Caco-2 (cell line): ENCODE measurements at places on chromosomes 4 and X. TPM values are rescaled to one million over a fixed set of nuclear protein-coding genes. Genes with fewer than 3 reads are reported as not detected.

The FDCSP gene
- total RNA-seq, result not detected in 2 replicates

GRCh38 chr4:162403419-162403818 is 239.6 kb upstream of the FSTL5 start:
- DNase-seq, result no peak
- no peak overlapping the region for H3K27ac ChIP-seq
- no peaks in the 10 kb centered on the region for H3K27me3 ChIP-seq
- H3K4me3 ChIP-seq, result no peak overlapping the region
- H3K4me1 ChIP-seq, result peaks cover 21% of the 10 kb centered on the region
- H3K36me3 ChIP-seq, result no peaks in the 10 kb centered on the region

DNA sequence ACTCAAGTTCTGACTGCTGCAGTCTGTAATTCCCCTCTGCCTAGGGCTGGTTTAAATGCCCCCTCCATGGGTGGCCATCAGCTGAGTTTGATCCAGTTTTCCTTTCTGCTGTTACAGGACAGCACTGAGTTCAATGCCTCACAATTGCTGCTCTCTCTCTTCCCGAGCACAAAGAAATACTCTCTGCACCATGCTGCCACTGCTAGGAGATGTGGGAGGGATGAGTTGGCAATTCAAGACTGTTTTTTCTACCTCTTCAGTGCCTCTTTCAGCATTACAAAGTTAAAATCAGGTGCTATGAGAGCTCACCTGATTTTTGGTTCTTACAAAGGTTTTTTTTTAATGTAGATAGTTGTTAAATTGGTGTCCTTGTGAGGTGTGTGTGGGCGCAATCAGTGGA is 24.3 kb downstream of the CYSLTR1 start:
- H3K27ac ChIP-seq, result no peak overlapping the region
- H3K27me3 ChIP-seq, result no peaks in the 10 kb centered on the region
- no peaks in the 10 kb centered on the region for H3K4me1 ChIP-seq
- no peak overlapping the region for H3K4me3 ChIP-seq

GRCh38 chr4:38385093-38386004 is 278.6 kb upstream of the KLF3 start:
- peak; percentile 81 for DNase-seq
- H3K4me3 ChIP-seq, result no peak overlapping the region
- H3K4me1 ChIP-seq, result peaks cover 17% of the 10 kb centered on the region
- peak overlapping the region; percentile 32 for H3K27ac ChIP-seq
- H3K36me3 ChIP-seq, result no peaks in the 10 kb centered on the region

- no peak overlapping the region for H3K27ac ChIP-seq
- no peaks in the 10 kb centered on the region for H3K36me3 ChIP-seq
- no peaks in the 10 kb centered on the region for H3K4me1 ChIP-seq
- no peak for DNase-seq
- H3K27me3 ChIP-seq, result no peaks in the 10 kb centered on the region
Observed at GRCh38 chr4:22736912-22737311, 44.2 kb downstream of the GBA3 start.

GRCh38 chr4:166941629-166942028 is 292.7 kb downstream of the SPOCK3 start:
- no peak for DNase-seq
- H3K36me3 ChIP-seq, result no peaks in the 10 kb centered on the region
- no peaks in the 10 kb centered on the region for H3K4me1 ChIP-seq
- H3K4me3 ChIP-seq, result no peak overlapping the region

DNA sequence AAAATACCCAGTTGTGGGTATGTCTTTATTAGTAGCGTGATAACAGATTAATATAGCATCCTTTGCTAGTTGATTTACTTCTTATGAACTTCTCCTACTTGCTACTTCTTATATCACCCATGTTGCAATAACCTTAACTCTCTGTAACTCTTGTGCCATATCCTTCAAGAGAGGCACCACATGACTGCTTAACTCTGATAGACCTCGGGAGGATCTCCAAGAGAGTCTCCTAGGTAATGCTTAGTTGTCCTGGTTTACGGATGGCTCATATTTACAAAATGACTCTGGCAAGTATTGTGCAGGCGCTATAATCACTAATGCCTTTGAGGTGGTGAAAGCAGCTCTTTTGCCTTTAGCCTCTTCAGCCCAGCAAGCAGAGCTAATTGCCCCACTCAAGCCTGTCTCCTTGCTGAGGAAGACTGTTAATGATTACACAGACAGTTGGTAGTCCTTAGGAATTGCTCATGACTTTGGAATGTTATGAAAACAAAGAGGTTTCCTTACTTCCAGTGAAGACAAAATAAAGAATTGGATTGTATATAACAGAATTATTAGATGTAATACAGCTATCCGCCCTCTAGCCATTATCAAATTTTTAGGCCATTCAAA is 1305.8 kb downstream of the PCDH7 start:
- no peak overlapping the region for H3K4me3 ChIP-seq
- peak overlapping the region; percentile 85 for H3K27ac ChIP-seq
- peaks cover 47% of the 10 kb centered on the region for H3K4me1 ChIP-seq
- H3K27me3 ChIP-seq, result no peaks in the 10 kb centered on the region

DNA sequence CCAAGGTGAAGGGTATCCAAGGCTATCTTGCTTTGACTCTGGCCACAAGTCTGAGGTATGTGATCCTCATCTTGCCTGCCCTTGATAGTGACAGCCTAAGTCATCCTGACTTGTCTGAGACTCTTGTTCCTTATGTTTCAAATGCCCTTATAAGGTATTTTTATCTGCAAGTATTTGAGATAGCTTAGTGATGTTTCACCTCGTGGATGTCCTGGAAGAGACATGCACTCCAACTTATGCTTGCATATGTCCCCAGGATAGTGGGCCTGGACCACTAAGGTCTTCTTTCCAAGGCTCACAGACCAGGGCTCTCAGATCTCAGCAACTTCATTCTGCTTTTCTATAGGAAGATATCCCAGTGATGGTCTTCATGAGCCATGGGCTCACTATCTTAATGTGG is 120.5 kb upstream of the WDR1 start:
- no peak for DNase-seq
- no peaks in the 10 kb centered on the region for H3K4me1 ChIP-seq
- no peaks in the 10 kb centered on the region for H3K27me3 ChIP-seq
- H3K27ac ChIP-seq, result no peak overlapping the region

- H3K27ac ChIP-seq, result no peak overlapping the region
- H3K27me3 ChIP-seq, result no peaks in the 10 kb centered on the region
- H3K4me1 ChIP-seq, result no peaks in the 10 kb centered on the region
- no peak overlapping the region for H3K4me3 ChIP-seq
Observed at GRCh38 chrX:13093529-13094140, 49.2 kb upstream of the FAM9C start.

GRCh38 chrX:29666366-29666765 is 549.0 kb upstream of the MAGEB2 start:
- peaks cover 12% of the 10 kb centered on the region; the same call in 1 of the 2 replicates for H3K4me1 ChIP-seq
- H3K27me3 ChIP-seq, result no peaks in the 10 kb centered on the region

DNA sequence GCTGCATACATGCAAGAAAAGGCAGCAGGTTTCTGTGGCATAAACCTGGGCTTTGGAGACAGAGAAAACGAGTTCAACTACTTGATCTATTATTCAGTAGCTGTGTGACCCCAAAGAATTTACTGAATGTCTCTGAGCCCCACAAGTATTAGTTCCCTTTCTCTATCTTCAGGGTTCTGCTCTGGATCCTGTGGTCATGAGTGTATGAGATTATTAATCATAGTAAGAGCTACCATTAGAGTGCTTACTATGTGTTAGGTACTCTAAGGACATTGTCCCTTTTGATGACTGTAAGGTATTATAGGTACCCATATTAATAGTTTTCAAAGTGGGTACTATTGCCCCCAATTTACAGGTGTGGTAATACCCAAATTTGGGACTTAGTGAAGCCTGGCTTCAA is 5.5 kb downstream of the TEX13D start:
- H3K27me3 ChIP-seq, result no peaks in the 10 kb centered on the region
- H3K27ac ChIP-seq, result no peak overlapping the region
- H3K4me1 ChIP-seq, result no peaks in the 10 kb centered on the region
- DNase-seq, result no peak

DNA sequence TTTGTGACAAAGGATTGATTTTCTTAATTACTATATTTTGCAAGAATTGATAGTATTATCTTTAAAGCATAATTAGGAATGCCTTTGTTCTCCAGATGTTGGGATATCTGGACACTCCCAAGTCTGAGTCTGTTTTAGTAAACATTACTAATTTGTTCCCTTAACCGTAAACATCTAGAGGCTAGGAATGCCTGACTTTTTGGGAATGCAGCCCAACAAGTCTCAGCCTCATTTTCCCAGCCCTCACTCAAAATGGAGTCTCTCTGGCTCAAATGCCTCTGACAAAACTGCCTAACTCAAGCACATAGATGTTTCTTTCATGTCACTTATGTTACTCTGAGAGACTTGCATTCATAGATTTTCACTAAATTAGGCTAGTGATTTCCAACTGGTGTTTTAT is 297.0 kb upstream of the CLNK start:
- H3K27ac ChIP-seq, result no peak overlapping the region
- peak; percentile 27 for DNase-seq
- H3K4me3 ChIP-seq, result no peak overlapping the region
- no peaks in the 10 kb centered on the region for H3K27me3 ChIP-seq
- H3K36me3 ChIP-seq, result no peaks in the 10 kb centered on the region
- H3K4me1 ChIP-seq, result peaks cover 28% of the 10 kb centered on the region

GRCh38 chrX:9503261-9503660 is 38.4 kb downstream of the TBL1X start:
- no peaks in the 10 kb centered on the region; the same call in 1 of the 2 replicates for H3K36me3 ChIP-seq
- H3K4me1 ChIP-seq, result no peaks in the 10 kb centered on the region
- no peak overlapping the region for H3K27ac ChIP-seq
- DNase-seq, result no peak
- H3K27me3 ChIP-seq, result no peaks in the 10 kb centered on the region
- H3K4me3 ChIP-seq, result no peak overlapping the region

- no peaks in the 10 kb centered on the region for H3K27me3 ChIP-seq
- no peak for DNase-seq
- H3K4me3 ChIP-seq, result no peak overlapping the region
- H3K27ac ChIP-seq, result no peak overlapping the region
- 0 out of 2 replicates have a peak, but pooled peaks cover 8% of the 10 kb centered on the region for H3K4me1 ChIP-seq
Observed at GRCh38 chr4:98652996-98653395, 5.4 kb downstream of the TSPAN5 start.
